H1 (cell line): ENCODE measurements at places on chromosomes 6 and 20. TPM values are rescaled to one million over a fixed set of nuclear protein-coding genes. Genes with fewer than 3 reads are reported as not detected.

CCN5 gene
- polyA plus RNA-seq = not detected in 2 replicates

SAPCD1 gene
- polyA plus RNA-seq = 3.1 and 4.4 TPM in 2 replicates

DNA sequence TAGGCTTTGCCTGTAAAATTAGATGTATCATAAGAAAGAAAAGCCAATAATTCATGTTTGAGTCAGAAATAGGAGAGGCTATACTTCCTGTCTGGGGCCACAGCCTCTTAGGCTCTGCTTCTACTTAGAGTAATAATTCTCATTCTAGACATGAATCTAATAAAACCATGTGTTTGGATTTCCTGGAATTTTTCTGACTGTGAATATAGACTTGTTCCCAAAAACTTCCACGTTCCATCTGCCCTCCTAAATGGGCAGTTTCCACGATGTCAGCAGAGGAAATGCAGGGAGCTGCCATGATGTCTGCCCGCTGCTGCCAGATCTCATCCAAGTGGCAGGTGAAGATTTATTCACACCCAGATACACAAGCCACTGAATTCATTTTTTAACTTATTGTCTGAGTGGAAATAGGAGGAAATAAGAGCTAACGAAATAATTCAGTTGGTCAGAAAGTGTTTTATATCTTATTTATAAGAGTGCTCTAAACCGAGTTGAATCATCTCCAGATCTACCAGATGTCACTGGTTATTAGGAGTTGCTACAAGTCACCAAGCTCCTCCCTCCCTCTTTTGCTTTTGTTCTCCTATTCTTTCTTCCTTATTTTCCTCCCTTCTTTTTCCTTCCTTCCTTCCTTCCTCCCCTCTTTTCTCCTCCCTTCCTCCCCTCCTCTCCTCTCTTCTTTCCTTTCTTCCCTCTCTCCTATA, 69.3 kb downstream of the ALDH8A1 start:
- no peak for DNase-seq

GRCh38 chr6:50824552-50824951, 5.9 kb downstream of the TFAP2B start:
- DNase-seq = no peak

DNA sequence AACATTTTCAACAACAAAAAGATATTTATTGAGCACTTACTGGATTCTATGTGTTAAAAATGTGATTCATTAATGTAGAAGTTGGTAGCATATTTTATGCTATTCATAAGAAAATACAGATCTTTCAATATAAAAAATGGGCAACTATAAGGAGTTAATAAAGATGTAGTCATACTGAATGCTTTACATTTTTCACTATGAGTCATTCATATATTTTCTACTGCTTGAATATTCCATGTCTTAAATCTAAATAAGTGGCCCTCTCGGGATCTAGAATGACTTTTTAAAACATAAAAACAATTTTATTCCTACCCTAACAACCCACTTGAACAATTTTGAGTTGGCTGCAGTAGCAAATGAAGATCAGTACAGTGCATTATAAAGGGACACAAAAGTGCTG, 362.1 kb downstream of the PHF3 start:
- no peak for DNase-seq

MEP1A gene
- polyA plus RNA-seq = 0.03 and 0.06 TPM in 2 replicates

OR2H2 gene
- not detected in 2 replicates for polyA plus RNA-seq

GRCh38 chr20:7214081-7214740, 446.7 kb downstream of the BMP2 start:
- peak; percentile 45 for DNase-seq

DOK5 gene
- polyA plus RNA-seq = 7.8 and 8.9 TPM in 2 replicates

GRCh38 chr20:52959125-52959524, 13.0 kb upstream of the TSHZ2 start:
- DNase-seq = no peak

- no peak for DNase-seq
Measured at GRCh38 chr6:26311385-26312095, 53.5 kb upstream of the BTN3A2 start.

DNA sequence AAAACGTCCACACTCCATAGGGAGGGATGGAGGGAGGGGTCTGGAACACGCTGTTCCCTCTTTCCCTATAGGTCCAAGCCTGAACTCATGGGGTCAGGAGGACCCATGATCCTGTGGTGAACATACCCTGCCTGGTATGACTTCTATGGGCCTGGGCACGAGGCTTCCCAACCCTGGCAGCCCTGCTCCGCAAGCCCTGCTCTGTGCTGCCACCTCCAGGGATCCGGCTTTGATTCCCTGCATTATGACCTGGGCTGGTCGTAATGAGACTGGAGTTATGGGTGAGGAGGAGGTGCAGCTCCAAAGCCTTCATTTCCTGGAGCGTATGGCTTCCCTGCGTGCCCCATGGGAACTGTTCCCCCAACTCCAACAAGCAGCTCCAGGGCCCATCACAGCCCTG, 54.9 kb downstream of the CDH22 start:
- peak; percentile 27 for DNase-seq

DNA sequence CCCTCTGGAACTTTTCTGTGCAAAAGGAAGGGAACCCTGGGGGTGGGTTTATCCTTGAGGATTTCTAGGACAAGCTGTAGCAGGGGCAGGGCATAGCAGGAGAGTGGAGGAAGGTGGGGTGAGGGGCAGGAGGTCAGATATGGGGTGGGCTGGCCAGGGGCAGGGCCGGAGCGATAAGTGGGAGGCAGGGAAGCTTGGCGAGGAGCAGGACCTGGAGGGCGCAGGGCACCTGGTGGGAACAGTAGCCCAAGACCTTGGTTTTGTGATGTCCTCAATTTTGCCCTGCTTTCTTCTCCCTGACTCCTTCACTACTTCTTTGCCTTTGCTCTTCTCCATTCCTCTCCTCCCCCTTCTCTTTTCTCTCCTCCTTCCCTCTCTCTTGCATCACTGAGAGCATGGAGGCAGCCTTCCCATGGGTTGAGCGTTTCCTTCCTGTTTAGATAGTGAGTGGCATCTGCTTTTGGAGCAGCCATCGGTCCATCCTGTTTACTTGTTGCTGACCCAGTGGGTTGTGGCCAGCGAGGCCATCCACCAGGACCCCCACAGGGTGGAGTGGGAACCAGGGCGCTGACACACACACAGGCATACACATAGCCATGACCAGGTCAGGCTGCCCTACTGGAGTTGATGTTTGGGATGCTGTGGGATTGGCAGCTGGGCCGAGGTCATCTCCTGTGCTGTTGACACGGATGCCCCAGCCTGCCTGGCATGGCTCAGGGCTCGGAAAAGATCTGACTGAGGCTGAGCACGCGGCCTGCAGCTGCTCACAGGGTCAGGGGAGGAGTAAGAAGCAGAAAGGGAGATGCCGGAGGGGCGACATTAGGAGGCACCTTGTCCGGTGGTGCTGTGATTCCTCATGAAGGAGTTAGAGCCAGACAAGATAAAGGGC, 121.0 kb upstream of the RNF24 start:
- no peak for DNase-seq

TMEM151B gene
- polyA plus RNA-seq = 8.0 and 11.6 TPM in 2 replicates

DNA sequence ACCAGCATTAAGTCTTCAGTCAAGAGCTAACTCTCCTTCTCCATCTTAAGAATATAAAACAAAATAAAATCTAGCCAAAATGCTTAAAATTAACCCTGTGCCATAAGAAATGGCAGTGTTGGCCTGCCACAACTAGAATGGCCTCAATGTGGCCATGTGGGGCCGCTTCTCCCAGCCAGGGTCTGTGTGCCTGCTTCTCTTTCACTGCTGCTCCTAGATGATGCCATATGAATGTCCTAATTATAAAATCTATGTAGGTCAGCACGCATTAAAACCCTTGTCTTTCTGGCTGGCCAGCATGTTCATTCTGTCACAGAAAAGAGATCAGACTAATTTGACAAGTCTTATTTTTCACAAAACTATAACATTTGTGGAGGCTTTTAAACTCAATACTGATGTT, 102.6 kb downstream of the C6orf118 start:
- DNase-seq = no peak

- DNase-seq = no peak
Measured at GRCh38 chr6:113381232-113381631, 475.9 kb upstream of the MARCKS start.

- DNase-seq = no peak
Measured at GRCh38 chr6:106103728-106104109, 17.6 kb downstream of the PRDM1 start.

TSHZ2 gene
- polyA plus RNA-seq = 0.14 and 0.17 TPM in 2 replicates

DNA sequence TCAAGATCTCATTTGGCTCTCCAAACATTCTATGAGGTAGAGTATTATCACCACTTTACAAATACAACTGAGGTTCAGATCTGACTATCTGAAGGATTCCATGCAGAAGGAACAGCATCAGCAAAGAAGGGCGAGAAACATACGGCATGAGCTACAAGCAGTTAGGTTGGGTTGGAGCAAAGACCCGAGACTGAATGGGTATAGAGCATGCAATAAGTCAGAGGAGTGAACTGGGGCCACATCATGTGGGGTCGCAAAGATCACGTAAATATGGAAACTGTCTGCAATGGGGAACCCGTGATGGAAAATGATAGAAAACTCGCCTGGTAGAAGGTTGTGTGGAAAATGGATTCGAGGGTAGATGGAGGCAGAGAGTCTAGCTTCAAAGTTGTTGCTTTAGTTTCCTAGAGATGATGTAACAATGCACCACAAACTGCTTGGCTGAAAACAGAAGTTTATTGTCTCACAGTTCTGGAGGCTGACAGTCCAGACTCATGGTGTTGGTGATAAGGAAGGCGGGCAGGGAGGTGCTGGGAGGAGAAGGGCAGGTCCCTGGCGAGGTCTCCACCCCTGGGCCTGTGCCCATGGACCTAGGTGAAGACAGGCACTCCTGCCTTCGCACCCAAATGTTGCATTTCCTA, 44.3 kb upstream of the BCLAF1 start:
- DNase-seq = no peak

ARMC12 gene
- 3.7 and 3.9 TPM in 2 replicates for polyA plus RNA-seq

DNA sequence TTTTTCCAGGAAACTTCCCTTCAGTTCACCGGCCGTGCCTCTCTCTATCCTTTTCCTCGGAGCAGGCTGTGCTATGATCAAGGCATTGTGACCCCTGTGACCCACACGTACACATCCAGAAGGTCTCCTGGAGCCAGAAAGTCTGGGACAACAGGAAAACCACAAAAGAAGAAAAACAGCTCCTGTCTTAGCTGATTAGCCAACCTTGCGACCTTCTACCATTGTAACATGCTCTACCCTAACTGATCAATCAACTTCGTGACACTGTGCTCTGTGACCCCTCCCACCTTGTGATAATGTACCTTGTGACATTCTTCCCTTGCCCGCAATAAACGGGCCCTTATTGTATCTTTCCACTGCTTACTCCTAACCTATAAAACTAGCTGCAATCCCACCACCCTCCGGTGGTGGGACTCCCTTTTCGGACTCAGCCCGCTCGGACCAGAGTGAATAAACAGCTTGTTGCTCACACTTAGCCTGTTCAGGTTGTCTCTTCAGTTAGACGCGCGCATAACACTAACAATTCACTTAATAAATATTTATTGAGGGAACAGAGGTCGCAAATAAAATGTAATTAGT, 24.2 kb downstream of the ZNF311 start:
- peak; percentile 72 for DNase-seq

NT5E gene
- 0.74 and 1.3 TPM in 2 replicates for polyA plus RNA-seq

GRM1 gene
- polyA plus RNA-seq = 0.15 and 0.33 TPM in 2 replicates

DNA sequence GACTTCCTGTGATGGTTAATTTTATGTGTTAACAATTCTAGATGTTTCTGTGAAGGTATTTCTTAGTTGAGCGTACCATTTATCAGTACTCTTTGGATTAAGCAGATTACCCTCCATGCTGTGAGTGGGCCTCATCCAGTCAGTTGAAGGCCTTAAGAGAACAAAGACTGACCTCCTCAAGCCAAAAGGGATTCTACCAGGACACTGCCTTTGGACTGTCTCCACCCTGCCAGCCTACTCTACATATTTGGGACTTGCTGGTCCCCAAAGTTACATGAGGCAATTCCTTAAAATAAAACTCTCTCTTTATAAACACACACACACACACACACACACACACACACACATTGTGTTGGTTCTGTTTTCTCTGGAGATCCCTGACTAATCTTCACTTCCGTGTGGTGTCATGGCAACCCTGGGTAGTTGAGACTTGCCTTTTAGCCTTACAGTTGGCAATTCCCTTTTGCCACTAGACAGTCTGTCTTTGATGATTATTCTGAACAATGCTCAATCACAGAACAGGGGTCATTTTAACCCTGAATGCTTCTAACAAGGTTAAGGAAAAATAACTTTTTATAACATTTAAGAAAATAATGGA, 32.2 kb downstream of the MRAP2 start:
- DNase-seq = no peak

DNA sequence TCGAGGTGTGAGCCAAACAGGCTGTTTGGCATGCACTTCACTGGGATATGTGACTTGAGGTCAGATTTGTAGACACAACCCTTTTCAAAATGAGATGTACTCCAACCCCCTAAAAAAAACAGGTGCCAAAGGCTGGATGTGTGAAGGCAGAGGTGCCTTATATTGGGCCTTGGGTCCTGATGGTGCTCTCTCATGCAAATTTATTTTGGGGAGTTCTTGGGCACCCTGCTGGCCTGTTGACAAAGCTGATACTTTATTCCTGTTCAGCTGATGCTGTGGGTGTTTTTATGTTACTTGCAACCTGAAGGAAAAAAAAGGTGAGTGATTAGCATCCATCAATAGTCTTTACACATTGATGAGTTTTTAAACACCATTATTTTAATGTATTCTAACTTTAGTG, 121.5 kb downstream of the DNAH8 start:
- DNase-seq = no peak

SLC22A1 gene
- polyA plus RNA-seq = 0.12 and 0.16 TPM in 2 replicates

- DNase-seq = no peak
Measured at GRCh38 chr20:63471981-63472831, at the start of gene KCNQ2. Gene KCNQ2, minus strand, starts transcription at chr20:63472655. Its CDS starts 192 bp downstream, at chr20:63472463.

GRCh38 chr6:143545976-143546547, 34.5 kb upstream of the FUCA2 start:
- no peak for DNase-seq

DNA sequence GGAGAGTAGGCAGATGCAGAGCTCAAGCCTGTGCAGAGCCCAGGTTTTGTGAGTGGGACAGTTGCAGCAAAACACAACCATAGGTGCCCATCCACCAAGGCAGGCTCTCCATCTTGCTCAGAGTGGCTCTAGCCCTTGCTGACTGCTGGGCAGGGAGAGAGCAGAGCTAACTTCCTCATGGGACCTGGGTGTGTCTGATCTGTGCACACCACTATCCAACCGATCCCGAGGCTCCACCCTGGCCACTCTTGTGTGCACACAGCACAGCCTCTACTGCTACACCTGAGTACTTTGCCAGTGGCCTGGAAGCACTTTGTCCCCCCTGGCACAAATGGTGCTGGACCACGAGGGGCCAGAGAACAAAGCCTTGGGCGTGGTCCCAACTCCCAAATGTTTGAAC, 7.9 kb upstream of the DEFB125 start:
- DNase-seq = no peak
